ENCODE measurements at places on chromosomes 12 and 14. TPM values are rescaled to one million over a fixed set of nuclear protein-coding genes. Genes with fewer than 3 reads are reported as not detected.

DNA sequence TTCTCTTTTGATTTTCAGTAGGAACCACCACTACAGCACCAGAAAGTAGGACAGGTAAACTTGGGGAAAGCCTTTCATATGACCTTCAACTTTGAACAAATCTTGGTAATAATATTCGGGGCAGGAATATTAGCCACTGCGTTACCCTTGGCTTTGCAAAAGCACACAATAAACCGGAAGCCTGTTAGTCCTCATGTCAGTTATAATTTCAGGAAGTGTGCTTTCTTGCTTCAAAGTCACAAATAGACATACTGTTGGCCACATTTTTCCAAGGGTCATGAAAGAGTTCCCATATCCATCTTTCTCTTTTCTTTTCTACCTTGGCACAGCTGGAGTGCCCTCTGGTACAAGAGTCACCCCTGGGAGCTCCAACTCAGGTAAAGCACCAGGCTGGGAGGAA lies 167.2 kb upstream of the CNTN1 start:
- H3K27me3 ChIP-seq = no peaks in the 10 kb centered on the region
- DNase-seq = no peak
- no peak overlapping the region for H3K4me3 ChIP-seq
- no peaks in the 10 kb centered on the region for H3K36me3 ChIP-seq

The B4GALNT3 gene
- total RNA-seq = 24.3 TPM

The EIF2S3B gene
- 2.1 TPM for total RNA-seq

The ACOT6 gene
- 0.94 TPM for total RNA-seq

DNA sequence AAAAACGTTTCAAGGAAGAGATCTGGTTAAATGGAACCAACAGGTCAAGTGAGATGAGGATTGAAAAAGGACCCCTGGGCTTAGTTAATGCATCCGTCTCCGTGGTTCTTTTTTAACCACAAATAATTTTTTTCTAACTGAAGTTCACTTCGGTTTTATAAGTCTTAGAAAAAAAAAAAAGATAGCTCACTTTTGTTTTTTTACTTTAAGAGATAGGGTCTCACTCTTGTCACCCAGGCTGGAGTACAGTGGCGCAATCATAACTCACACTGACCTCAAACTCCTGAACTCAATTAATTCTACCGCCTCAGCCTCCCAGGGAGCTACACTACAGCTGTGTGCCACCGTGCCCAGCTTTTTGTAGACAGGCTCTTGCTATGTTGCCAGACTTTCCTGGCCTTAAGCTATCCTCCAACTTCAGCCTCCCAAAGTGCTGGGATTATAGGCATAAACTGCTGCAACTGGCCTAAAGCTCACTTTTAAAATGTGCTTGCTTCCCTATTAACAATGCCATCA lies 11.8 kb downstream of the HNRNPC start:
- H3K4me1 ChIP-seq = peaks cover 15% of the 10 kb centered on the region
- no peak overlapping the region for H3K4me3 ChIP-seq

DNA sequence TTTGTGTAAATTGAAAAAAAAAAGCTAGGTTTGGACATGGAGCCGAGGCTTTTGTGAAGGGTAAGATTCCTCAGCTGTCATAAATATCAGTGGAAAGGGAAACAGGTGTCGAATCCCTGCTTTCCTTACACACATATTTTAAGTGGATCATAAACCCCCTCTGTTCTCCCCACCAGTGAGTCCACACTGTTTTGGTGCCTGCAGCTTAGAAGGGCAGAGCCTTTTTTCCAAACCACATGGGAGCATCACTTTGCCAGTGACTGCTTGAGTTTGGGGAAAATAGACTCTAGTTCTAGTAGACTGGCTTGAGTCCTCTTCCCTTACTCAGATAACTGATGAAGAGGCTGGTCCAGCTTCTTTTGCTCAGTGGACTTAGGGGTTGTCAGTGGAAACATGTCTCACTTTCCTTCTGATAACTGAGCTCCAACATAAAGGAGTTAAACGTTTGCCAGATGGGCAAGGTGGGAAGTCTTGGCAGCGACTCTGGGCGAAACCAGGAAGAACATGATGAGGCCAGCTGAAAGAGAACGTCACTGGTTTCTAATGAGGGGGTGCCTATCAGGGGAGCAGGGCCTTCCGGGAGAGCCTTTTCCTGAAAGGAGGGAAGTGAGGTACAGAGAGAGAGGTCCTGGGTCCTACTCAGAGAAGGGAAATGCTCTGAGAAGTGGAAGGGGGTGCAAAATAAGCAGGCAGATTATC lies 168.1 kb upstream of the PARP11 start:
- H3K4me1 ChIP-seq = no peaks in the 10 kb centered on the region
- H3K27ac ChIP-seq = no peak overlapping the region
- H3K4me3 ChIP-seq = no peak overlapping the region
- H3K27me3 ChIP-seq = no peaks in the 10 kb centered on the region
- DNase-seq = no peak

- H3K36me3 ChIP-seq = no peaks in the 10 kb centered on the region
- H3K27me3 ChIP-seq = no peaks in the 10 kb centered on the region
- no peak overlapping the region for H3K4me3 ChIP-seq
- H3K4me1 ChIP-seq = no peaks in the 10 kb centered on the region
- no peak for DNase-seq
- H3K27ac ChIP-seq = no peak overlapping the region
Observed at GRCh38 chr14:69490219-69490918, 5.8 kb downstream of the PLEKHD1 start.

DNA sequence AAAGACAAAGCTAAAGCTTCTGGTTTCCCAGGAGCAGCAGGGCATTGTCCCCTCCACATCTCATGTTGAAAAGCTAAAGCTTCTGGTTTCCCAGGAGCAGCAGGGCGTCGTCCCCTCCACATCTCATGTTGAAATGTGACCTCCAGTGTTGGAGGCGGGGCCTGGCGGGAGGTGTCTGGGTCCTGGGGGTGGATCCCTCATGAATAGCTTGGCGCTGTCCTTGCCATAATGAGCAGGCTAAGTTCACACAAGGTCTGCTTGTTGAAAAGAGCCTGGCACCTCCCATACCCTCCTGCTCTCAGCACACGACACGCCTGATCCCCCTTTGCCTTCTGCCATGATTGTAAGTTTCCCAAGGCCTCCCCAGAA lies 123.7 kb downstream of the PIWIL1 start:
- H3K36me3 ChIP-seq = no peaks in the 10 kb centered on the region
- H3K4me3 ChIP-seq = no peak overlapping the region
- no peaks in the 10 kb centered on the region for H3K4me1 ChIP-seq
- H3K27me3 ChIP-seq = no peaks in the 10 kb centered on the region
- no peak overlapping the region for H3K27ac ChIP-seq

- no peaks in the 10 kb centered on the region for H3K36me3 ChIP-seq
- no peaks in the 10 kb centered on the region for H3K4me1 ChIP-seq
- H3K27me3 ChIP-seq = no peaks in the 10 kb centered on the region
- no peak overlapping the region for H3K27ac ChIP-seq
- no peak for DNase-seq
Observed at GRCh38 chr12:132730353-132730752, 19.7 kb downstream of the PGAM5 start.

The PTMS gene
- 64.3 TPM for total RNA-seq

- no peaks in the 10 kb centered on the region for H3K36me3 ChIP-seq
- DNase-seq = no peak
- no peak overlapping the region for H3K4me3 ChIP-seq
- no peaks in the 10 kb centered on the region for H3K27me3 ChIP-seq
- no peaks in the 10 kb centered on the region for H3K4me1 ChIP-seq
Observed at GRCh38 chr12:132477017-132477702, 12.8 kb upstream of the FBRSL1 start.

GRCh38 chr12:48946205-48946604 lies 11.1 kb downstream of the ARF3 start:
- DNase-seq = no peak
- no peaks in the 10 kb centered on the region for H3K27me3 ChIP-seq
- no peak overlapping the region for H3K4me3 ChIP-seq
- H3K4me1 ChIP-seq = peaks cover 9% of the 10 kb centered on the region

The IL23A gene
- total RNA-seq = 8.4 TPM

- no peaks in the 10 kb centered on the region for H3K4me1 ChIP-seq
- H3K4me3 ChIP-seq = no peak overlapping the region
- DNase-seq = no peak
- no peaks in the 10 kb centered on the region for H3K27me3 ChIP-seq
- H3K27ac ChIP-seq = no peak overlapping the region
Observed at GRCh38 chr14:57346741-57347140, 43.6 kb upstream of the NAA30 start.

DNA sequence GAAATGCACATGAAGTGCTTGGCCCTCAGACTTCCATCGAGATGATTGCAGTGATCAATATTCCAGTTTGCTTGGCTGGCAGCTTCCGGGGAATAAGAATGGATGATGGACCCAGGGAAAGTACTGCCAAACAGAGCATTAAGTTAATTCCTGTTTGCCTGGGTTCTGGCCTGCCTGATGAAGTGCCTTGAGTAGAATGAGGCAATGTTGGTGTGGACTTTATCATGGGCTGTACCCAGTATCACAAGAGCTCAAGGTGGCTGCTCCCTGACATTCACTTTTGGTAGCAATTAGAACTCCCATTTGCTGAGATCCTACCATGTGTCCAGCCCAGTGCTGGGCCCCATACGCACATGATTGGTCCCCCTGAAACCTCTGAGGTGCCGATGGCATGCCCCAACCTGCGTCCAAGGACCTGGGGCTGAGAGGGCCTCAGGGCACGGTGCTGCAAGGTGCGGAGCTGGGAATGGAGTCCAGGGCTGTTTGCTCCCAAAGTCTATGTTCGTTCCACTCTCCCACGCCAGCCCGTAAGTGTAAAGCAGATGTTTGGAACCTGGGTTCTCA lies 80.7 kb downstream of the SLC25A47 start:
- peaks cover 5% of the 10 kb centered on the region for H3K4me1 ChIP-seq
- no peak overlapping the region for H3K4me3 ChIP-seq
- no peaks in the 10 kb centered on the region for H3K36me3 ChIP-seq
- H3K27me3 ChIP-seq = no peaks in the 10 kb centered on the region
- DNase-seq = no peak

- no peaks in the 10 kb centered on the region for H3K27me3 ChIP-seq
- no peak for DNase-seq
- no peak overlapping the region for H3K27ac ChIP-seq
- no peaks in the 10 kb centered on the region for H3K36me3 ChIP-seq
- no peaks in the 10 kb centered on the region for H3K4me1 ChIP-seq
Observed at GRCh38 chr14:71523630-71524319, 408.5 kb upstream of the RGS6 start.

The LRP1-AS gene
- not detected for total RNA-seq

The OLR1 gene
- 0.87 TPM for total RNA-seq

- DNase-seq = peak; percentile 75
- H3K4me3 ChIP-seq = peak overlapping the region; percentile 70
- no peaks in the 10 kb centered on the region for H3K27me3 ChIP-seq
- peaks cover 80% of the 10 kb centered on the region for H3K4me1 ChIP-seq
- H3K27ac ChIP-seq = peak overlapping the region; percentile 94
- H3K36me3 ChIP-seq = no peaks in the 10 kb centered on the region
Observed at GRCh38 chr14:73758392-73759182, 44.4 kb upstream of the PNMA1 start.

GRCh38 chr14:70442750-70443149 lies 9.2 kb upstream of the ADAM21 start:
- DNase-seq = no peak
- H3K4me1 ChIP-seq = no peaks in the 10 kb centered on the region
- H3K27me3 ChIP-seq = no peaks in the 10 kb centered on the region
- no peaks in the 10 kb centered on the region for H3K36me3 ChIP-seq

DNA sequence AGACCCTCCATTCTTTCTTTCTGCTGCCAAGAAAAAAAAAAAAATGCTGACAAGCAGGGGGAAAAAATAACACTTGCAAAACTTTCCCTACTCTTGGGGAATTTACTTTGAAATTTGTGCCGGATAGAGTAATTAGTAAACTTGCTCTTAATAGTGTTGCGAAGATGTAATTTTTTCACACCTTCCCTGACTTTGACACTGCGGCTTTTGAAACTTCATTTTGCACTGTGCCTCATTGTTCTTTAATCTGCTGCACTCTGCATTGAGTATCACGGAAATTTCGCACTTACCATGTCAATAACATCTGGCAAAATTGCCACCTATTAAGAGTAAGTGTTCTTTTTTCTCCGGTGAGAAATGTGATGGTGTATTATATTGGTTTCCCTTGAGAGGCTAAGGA lies 596.1 kb downstream of the VRK1 start:
- no peaks in the 10 kb centered on the region for H3K4me1 ChIP-seq
- no peak overlapping the region for H3K27ac ChIP-seq
- H3K4me3 ChIP-seq = no peak overlapping the region
- H3K27me3 ChIP-seq = no peaks in the 10 kb centered on the region

- H3K27me3 ChIP-seq = no peaks in the 10 kb centered on the region
- peak; percentile 19 for DNase-seq
- peak overlapping the region; percentile 63 for H3K27ac ChIP-seq
- peaks cover 41% of the 10 kb centered on the region for H3K4me1 ChIP-seq
Observed at GRCh38 chr14:73775339-73776193, 61.4 kb upstream of the PNMA1 start.

The DMAC2L gene
- 30.0 TPM for total RNA-seq

DNA sequence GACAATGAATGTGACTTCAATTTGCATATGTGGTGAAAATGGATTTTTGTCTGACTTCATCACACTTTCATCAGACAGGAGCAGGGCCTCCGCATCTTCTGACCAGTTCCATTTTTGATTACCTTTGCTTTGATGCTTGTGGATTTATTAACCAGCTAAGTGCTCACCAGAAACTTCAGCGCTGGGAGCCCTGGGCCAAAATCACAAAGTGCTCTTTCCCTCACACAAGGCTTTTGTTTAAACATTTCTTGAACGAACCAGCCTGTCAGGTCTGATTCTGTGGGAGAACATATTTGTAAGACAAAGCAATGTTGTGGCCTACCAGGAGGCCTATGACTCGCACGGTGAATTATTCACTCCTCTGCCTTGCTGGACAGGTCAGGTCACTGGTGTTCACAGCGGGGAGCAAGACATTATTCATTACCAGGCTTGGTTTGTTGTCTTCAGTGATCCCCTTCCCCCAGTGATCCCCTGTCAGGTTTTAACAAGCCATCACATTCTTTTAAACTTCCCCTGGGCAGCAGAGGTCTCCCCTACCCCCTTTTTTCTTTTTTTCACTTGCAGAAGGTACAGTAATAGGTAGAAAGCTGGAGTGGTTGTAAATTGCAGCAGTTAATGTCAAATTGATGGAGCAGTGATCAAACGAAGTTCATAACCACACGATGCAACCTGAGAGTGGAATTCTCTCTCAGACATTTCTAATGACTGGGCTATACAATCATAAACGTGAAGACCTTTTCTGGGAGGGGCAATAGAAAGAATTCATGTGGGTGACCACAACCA lies 167.5 kb upstream of the PRICKLE1 start:
- no peak overlapping the region for H3K27ac ChIP-seq
- H3K36me3 ChIP-seq = no peaks in the 10 kb centered on the region
- no peak for DNase-seq
- no peak overlapping the region for H3K4me3 ChIP-seq
- no peaks in the 10 kb centered on the region for H3K4me1 ChIP-seq

GRCh38 chr12:87363497-87364084 lies 665.6 kb downstream of the C12orf50 start:
- no peaks in the 10 kb centered on the region for H3K4me1 ChIP-seq
- H3K27ac ChIP-seq = no peak overlapping the region
- H3K27me3 ChIP-seq = no peaks in the 10 kb centered on the region

DNA sequence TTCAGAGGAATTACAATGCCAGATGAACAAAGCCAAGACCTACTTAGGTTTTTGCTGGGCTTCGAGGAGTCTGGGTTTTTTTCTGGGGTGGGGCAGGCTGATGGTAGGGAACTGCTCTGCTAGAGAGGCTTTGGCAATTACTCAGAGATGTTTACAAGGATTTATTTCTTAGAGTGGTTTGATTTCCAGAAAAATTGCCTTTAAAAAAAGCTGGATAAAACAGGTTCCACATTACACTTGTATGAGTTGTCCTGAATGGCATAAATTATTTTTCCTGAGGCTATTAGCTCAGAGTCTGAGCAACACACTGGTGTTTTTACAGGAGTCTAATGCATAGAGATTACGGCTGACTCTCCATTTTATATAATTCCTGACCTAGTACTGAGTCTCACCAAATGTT lies 118.5 kb upstream of the FRMD6 start:
- no peak overlapping the region for H3K4me3 ChIP-seq
- no peak overlapping the region for H3K27ac ChIP-seq
- no peak for DNase-seq
- no peaks in the 10 kb centered on the region for H3K4me1 ChIP-seq
- H3K36me3 ChIP-seq = no peaks in the 10 kb centered on the region

All from testis (tissue), 5 donors.